NCI-H226 (cell line): ENCODE measurements at places on chromosomes 6 and 20.

DNA sequence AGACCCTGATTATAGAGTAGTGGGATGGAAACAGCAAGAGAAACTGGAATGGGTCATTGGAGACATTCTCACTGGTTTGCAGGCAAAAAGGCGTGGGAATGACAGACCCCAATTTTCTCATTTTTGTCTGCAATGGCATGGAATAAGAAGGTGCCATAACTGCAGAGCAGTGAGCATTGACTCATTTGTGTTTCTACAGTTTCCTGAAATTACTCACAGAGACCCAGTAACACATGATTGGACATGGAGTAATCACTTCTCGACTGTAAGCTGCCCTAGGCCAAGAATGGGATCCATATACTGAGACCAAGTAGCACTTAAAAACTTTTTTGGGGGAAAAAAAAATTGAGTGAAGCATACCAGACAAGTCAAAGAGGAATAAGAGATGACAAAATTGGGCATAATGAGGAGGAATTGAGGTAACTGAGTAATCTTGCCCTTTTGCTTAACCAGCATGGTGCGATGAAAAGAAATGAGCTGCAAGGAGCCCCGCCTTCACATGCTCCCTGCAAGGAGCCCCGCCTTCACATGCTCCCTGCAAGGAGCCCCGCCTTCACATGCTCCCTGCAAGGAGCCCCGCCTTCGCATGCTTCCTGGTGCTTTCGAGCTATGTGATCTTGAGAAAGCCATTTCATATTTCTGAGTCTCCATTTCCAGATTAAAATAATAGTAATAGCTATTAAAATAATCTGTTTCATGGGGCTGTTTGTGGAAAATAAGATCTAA is 44.1 kb downstream of the NHSL1 start:
- peak; percentile 15 for DNase-seq

- no peak for DNase-seq
These were observed 60.5 kb downstream of the CD164 start for GRCh38 chr6:109321752-109322151.

DNA sequence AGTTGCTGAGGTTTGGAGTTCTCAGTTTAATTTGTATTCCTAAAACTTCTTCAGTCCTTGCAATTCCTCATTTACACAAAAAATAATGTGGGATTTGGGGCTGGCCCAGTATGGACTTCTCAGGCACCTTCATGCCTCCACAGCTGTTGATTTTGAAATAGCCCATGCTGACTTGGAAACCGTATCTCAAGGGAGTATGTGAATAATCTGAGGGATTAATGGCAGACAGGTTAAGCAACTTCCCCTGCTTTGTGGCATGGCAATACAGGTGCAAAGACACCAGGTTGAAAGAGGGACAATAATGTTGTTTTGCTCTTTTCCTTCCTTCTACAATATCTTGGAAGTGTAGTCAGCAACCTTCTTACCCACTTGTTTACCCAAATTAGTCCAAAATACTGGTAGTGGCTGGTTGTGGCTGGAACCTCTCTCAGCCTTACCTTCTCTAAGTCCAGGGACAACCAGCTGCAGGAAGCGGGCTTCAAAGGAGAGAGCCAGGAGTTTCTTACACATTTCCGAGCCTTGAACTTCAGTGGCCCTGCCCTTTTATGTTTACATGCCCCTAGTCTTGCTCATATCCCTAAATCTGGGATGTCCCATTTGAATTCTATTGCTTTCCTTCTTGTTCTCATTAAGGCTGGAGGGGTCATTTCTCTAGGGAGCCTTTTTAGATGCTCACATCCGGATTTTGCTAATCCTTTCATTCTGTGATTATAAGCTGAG is 44.1 kb upstream of the ADGRF1 start:
- no peak for DNase-seq

DNA sequence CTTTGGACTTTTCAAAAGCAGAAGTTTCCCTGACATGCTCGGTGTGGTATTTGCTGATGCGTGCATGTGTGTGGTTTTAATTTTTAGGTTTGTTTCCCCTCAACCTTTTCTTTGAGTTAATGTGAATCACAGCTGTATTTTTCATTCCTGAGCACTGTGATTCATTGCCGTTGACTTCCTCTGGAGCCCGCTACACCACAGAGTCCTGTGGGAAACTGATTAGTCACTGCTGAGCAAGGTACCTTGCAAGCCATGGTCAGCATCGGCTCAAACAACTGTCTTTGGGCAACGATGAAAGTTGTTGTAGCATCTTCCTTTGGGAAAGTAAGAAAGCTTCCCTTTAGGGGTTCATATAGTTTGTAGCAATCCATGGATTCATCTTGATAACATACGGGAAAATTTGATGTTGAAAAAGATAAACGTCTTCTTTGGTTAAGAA is 57.5 kb downstream of the RIN2 start:
- peak; percentile 95 for DNase-seq

GRCh38 chr6:119197271-119197670 is 118.8 kb upstream of the FAM184A start:
- DNase-seq = no peak

DNA sequence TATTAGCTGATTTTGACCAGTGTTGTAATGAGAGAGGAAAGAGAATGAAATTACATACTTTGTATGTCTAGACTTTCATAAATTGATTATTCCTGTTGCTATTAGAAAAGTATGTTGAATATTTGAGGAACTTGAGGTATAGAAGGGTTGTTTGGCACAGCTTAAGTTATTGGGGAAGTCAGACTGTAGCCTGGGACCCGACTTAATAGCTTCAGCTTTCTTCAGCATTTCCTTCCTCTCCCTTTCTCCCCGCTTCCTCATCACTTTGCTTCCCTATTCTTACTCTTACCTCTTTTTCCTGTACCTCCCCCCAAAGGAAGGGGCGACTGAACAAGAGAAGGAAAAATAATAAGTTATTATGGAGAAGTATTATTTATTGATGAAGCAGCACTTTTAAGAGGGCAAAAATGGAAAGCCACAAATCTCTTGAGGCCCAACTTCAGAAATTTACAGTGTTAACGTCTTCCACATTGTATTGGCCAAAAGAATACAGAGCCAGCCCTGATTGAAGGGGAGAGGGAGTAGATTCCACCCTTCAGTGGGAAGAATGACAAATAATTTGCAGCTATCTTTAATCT is 7.4 kb downstream of the SENP6 start:
- no peak for DNase-seq
